ENCODE measurements at places on chromosomes 3 and 15.

- no peak for DNase-seq
Measured at GRCh38 chr15:42711746-42712145, 25.2 kb downstream of the CDAN1 start.

GRCh38 chr15:71691458-71692417, 118.6 kb upstream of the NR2E3 start:
- DNase-seq = no peak

- no peak for DNase-seq
Measured at GRCh38 chr3:135516143-135516542, 449.4 kb upstream of the PPP2R3A start.

GRCh38 chr15:75584121-75584520, 5.0 kb upstream of the PTPN9 start:
- no peak for DNase-seq

Data from stimulated activated CD8-positive, alpha-beta memory T cell treated with anti-CD3 and anti-CD28 coated beads, Interleukin-15, amount 100 ng/mL, for 1 hour (primary cell).